HS-5 (cell line): ENCODE measurements at places on chromosomes 13 and 19.

- no peak for DNase-seq
Observed at GRCh38 chr19:13764101-13764807, at the start of gene MRI1. Gene MRI1 (plus strand): TSS chr19:13764522. CDS start chr19:13764589, 67 bp downstream.

- DNase-seq, result no peak
Observed at GRCh38 chr13:92609376-92609775, 617.2 kb upstream of the GPC6 start.

DNA sequence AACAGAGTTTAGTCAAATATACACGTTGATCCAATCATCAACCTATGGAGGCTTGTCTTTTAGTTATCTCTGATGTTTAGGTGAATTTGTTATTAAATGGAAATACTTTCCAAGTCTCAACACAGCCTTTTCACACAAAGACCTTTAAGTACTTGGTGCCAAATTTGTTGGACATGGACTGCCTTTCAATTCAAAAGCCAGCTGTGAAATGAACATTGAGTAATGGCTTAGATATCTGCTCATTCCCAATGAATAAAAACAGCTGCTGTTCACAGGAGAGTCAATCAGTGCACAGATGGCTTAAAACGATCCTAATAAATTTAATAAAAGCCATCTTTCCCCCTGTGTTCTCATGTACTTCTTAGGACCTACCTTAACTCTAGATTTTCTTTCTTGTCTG lies 19.9 kb upstream of the DHRS12 start:
- DNase-seq, result no peak

GRCh38 chr13:47087241-47087640 lies 190.4 kb upstream of the HTR2A start:
- no peak for DNase-seq

DNA sequence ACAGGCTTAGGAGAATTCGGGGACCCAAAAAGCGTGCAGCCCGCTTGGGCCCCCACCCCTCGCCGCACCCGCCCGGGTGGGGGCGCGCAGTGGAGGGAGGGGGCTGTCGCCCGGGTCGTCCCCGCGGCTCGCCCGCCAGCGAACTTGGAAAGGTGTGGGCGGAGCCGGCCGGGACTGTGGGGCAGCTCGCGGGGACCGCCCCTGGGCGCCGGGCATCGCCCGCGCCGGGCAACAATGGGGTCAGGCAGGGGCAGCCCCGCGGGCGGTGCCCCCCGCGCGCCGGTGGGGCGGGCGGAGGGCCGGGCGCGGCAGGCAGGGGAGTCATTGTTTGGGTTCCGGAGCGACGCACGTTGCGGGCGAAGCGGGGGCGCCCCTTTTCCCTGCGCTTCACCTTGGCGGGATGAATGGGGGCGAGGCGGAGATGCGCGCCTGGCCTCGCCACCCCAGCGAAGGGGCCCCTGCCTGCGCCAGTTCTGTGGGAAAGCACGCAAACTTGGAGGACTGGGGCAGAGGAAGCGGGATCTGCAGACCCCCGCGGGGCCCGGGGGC lies 647 bp upstream of the KLF12 start:
- no peak for DNase-seq

GRCh38 chr13:31846961-31847752 lies 107.8 kb downstream of the RXFP2 start:
- no peak for DNase-seq

DNA sequence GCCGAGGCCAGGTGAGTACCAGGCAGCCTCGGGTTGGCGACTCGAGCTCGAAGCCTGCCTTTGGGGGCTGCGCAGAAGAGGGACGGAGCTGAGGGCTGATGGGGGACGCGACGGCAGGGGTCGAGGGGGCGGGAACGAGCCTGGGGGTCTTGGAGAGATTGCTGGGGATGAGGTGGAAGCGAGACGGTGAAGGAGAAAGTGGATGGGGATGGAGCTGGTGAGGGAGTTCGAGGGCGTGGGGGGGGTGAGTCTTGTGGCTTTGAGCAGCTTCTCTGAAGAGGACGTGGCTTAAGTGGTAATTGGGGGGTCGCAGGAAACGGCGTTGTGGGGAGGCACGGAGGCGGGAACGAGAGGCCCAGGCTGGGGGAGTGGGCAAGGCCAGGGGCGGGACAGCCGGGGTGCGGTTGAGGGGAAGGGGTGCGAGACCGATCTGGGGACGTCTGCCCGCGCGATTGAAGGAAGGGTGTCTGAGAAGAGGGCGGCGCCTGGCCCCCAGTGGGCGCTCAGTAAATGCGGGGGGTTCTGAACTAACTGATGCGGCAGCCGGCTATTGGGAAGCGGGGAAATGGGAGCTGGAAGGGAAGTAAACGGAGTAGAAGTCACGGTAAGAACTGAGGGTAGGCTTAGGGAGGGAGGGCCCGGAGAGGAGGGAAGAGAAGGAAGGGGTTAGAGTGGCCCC lies 426 bp downstream of the MYO9B start:
- no peak for DNase-seq

- no peak for DNase-seq
Observed at GRCh38 chr13:87981416-87981815, 310.2 kb downstream of the SLITRK5 start.

DNA sequence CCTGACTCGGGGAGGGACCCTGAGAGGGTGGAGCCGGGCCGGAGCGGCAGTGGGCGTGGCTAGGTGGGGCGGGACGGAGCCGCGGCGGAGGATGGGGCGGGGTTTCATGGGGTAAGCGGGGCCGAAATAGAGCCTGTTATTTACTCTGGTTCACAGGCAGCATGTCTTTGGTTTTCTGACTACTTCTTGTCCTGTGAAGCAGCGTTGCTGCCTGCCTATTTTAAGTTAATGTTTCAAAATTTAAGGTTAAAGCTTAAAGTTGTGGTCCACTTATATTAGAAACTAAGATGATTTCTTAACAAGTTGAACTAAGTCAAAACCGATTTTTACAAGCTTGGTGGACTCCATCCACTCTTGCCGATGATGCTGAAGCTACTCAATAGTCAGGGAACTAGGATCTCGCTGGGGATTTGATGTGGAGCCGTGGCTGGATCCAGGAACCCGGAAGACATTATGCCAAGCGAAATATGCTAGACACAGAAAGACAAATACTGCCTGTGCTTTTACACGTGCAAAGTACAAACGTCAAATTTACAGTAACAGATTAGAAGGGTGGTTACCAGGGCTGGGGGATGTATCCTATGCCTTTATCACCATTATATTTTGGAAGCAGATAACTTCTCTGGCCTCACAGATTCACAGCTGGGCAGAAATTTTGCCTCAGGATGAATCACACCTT lies 433 bp upstream of the ZNF616 start:
- DNase-seq, result no peak

GRCh38 chr13:21871919-21872318 lies 201.0 kb downstream of the FGF9 start:
- DNase-seq, result no peak

GRCh38 chr19:51107406-51108065 lies 673 bp downstream of the CTU1 start:
- no peak for DNase-seq

GRCh38 chr19:53792721-53793433 lies 31.2 kb downstream of the NLRP12 start:
- DNase-seq, result peak; percentile 86

DNA sequence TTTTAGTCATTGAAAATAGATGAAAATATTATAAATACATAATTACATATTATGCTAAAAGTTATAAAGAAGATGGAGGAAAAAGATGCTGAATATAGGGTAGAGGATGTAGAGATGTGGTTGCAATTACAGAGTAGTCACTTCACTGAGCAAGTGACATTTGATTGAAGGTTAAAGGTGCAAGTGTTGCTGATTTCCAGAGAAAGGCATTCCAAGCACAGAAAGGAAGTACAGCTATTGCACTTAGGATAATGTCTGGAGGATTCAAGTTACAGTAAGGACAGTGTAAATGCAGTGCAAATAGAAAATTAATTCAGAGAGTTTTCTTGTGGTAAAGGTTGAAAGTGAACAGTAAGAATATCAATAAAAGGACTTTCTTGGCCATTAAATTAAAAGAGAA lies 1721.8 kb downstream of the PCDH9 start:
- no peak for DNase-seq

DNA sequence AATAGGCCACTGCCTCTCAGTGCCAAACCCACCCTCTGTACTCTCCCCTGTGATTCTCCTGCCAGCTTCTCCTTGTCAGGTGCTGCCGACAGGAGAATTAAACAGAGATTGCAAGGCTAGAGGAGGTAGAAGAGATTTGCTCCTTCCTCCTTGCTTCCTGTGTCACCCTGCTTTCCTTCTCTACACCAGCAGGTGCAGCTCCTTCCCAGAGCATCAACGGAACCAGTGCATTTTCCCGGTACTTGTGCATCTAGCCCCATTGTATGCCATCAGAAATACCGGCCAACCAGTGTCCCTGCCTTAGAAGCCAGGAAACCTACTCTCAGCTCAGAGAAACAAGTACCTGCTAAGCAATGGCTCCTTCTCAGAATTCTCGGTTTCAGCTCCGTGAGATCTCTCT lies 253.2 kb downstream of the SUCLA2 start:
- no peak for DNase-seq

DNA sequence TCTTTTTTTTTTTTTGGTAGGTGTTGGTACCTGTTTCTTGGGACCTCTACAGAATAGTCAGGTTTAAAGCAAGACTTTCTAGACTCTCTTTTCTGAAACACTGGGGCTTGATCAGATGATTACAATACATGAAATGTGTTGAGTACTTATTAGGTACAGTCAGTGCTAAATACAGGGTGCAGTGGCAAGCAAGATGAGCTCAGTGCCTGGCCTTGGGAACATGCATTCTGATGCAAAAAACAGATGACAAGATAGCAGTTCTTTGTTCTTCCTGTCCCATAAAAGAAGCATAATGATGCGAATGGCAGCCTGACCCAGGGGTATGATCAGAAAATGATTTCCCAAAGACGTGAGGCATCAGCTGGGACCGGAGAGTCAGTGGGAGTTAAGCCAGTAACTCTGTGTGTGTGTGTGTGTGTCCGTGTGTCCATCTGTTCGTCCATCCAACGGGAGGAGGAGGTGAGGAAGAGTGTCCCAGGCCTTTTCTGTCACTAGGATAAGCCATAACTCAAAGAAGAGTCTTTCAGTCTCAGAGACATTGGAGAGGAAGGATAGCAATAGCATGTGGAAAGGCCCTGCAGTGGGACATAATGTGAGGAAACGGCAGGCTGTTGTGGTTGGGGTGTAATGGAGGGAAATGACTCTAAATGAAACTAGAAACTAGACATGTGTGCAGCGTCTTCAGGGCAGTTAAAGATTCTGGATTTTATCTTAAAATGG lies 32.2 kb downstream of the SLAIN1 start:
- no peak for DNase-seq

DNA sequence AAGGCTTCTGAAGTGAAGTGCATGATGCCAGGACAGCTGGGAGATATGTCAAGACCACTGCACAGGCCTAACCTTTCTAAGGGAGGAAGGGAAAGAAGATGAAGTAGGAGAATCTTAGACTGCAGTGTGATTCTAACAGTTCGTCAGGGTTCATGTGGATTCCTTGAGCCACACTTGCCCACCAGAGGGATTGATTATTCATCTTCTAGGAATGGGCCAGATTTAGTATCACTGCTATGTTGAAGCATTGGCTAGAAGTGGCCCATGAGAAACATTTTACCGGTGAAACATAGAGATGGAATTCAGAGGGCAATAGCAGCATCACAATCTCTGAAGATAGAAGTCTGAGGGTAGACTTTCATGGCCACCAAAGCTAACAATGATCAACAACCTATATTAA lies 550.8 kb upstream of the SLITRK1 start:
- peak; percentile 64 for DNase-seq

DNA sequence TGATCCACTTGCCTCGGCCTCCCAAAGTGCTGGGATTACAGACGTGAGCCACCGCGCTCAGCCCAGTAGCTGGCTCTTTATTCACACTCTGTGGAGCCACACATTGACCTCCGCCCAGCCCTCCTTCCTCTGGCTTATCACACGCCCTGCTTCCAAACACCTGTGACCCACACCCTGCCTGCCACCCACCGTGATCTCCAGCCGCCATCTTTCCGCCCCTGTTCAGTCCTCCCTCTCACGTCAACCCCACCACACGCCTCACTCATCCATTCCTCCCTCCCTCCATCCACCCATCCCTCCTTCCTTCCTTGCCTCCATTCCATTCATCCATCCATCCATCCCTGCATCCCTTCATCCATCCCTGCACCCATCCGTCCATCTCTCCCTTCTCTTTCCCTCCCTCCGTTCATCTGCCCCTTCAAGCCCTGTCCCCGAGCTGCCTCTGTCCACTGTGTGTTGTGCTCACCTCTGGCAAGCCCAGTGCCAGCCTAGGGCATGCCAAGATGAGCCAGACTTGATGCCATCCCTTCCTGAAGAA lies 17.6 kb downstream of the ZNF296 start:
- DNase-seq, result no peak

- no peak for DNase-seq
Observed at GRCh38 chr13:30499338-30499737, 33.6 kb upstream of the HMGB1 start.

DNA sequence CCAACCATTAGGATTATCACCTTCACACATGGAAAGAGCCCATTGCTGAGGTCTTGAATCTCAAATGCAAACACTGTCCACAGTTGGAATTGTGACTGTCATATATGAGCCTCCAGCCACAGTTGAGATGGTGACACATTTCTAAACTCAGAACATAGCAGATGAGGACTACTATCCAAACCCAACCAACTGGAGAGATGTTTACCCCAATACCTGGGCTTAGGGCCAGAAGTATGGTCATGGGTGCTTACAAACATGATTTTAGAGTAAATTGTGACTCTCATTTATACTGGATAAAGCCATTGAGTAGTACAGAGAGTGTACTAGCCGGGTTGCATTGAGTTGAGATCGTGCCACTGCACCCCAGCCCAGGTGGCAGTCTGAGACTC lies 14.0 kb upstream of the ZNF681 start:
- no peak for DNase-seq

GRCh38 chr13:27168086-27168485 lies 3.5 kb downstream of the USP12 start:
- DNase-seq, result no peak

DNA sequence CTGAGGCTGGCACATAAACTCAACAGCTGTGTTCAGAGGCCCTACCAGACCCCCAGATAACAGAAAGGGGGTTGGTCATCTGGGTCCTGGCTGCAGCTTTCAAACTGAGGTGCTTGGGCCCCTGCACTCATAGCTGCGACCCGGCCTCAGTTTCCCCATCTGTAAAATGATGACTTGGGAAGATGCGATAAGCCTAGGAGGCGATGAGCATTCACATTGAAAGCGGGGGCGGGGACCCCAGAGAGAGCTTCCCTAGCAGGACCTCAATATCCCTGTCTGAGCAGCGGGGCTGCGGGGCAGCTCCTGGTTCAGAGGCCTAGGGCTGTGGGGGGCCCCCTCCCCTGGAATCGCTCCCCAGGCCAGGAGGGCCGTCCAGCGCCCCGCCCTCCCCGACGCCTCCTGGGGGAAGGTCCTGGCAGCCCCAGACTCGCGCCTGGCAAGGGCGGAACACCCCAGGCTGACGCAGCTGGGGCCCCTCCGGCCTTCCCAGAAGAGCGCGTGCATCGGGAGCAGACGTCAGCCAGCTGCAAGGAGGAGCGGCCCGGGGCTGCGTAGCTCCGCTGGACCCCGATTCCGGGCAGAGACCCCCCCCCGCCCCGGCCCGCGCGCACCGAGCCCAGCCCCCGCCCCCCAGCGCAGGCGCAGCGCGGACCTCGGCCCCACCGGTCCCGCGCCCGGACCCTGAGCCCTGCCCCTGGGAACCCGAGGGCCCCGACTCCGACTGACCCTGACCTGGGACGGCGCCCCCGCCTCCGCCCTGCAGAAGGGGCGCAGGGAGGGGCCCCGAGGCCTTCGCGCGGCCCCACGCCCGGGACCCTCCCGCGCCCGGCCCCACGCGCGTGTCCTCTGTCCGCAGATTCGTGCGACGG lies 3.5 kb downstream of the FSTL3 start:
- no peak for DNase-seq
